NCI-H2081 treated with DMSO at 0.1 percent for 48 hours (cell line): ENCODE measurements at places on chromosomes 7 and 10.

- no peak for DNase-seq
These were observed 28.4 kb downstream of the DAGLB start for GRCh38 chr7:6419310-6419773.

- DNase-seq = no peak
These were observed 22.4 kb upstream of the TMEM236 start for GRCh38 chr10:17729630-17730029.

GRCh38 chr10:114332301-114333192, 71.8 kb downstream of the AFAP1L2 start:
- DNase-seq = no peak

GRCh38 chr7:106551936-106552335, 109.0 kb downstream of the CCDC71L start:
- DNase-seq = no peak

DNA sequence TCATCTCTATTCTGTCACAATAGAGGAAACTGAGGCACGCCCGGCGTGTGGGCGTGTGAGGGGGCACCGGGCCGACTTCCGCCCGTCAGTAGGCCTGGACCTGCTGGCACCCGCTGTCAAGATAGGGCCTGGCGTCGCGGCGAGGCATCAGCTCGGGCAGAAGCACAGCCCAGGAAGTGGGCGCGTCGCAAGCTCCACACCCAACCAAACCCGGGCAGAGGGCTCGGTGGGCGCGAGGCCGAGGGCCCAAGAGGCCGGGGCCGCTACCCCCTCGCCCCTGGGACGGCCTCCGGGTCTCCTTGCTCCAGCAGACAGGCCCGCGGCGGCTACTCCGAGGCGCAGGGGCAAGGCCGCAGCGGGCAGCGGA, 91.2 kb downstream of the SPAG6 start:
- DNase-seq = no peak

- no peak for DNase-seq
These were observed 63.5 kb downstream of the COBL start for GRCh38 chr7:51253157-51253556.
